ENCODE measurements at places on chromosomes 2 and 18.

- no peak for DNase-seq
Observed at GRCh38 chr2:203660465-203660864, 46.0 kb upstream of the CD28 start.

DNA sequence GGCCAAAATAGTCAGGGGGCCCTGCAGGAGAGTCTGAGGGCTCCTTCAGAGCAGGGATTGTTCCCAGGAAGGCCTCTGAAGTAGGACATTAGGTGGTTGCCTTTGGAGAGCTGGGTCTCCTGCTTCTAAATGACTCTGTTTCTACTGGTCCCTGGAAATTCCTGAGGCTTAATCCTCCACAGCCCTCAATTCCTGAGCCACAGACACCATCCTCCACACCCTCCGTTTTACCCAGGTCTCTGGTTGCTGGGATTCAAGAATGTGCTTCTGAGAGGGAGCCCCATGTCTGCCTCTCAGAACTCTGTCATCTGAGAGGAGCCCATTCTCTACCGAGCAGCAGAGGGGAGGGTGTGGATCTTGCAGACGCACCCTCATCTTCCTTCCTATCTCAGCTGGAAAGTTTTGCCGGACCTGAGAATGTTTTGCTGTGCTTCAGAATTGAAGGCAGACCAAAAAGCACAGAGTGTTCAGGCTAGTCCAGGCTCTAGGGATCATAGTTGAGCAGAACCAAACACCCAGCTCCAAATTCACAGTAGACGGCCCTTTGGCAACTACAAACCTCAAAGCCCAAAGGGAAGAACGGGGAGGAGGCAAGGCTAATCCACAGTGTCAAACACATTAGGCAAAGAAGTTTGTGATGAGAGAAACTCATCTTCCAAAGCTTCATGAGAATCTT, 8.1 kb downstream of the VIT start:
- DNase-seq: no peak

DNA sequence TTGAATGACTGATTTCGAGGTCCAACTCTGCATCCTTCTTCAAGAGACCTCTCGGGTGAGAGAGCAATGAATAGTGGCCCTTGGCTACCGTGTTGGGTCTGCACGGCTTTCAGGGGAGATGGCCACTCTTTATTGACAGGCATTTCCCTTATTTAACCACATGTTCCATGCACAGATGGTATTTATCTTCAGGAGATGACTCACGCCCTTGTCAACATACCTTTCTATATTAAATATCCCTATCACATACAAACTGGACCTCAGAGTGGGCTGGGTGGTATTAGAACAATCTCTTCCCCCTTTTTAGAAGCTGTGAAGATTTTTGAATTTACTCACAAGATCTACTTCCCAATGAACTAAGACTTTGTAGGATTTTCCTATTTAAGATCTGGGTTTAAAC, 109.6 kb upstream of the CDC42EP3 start:
- DNase-seq: peak; percentile 92

GRCh38 chr2:238240757-238241711, 1.2 kb upstream of the HES6 start:
- DNase-seq: no peak

DNA sequence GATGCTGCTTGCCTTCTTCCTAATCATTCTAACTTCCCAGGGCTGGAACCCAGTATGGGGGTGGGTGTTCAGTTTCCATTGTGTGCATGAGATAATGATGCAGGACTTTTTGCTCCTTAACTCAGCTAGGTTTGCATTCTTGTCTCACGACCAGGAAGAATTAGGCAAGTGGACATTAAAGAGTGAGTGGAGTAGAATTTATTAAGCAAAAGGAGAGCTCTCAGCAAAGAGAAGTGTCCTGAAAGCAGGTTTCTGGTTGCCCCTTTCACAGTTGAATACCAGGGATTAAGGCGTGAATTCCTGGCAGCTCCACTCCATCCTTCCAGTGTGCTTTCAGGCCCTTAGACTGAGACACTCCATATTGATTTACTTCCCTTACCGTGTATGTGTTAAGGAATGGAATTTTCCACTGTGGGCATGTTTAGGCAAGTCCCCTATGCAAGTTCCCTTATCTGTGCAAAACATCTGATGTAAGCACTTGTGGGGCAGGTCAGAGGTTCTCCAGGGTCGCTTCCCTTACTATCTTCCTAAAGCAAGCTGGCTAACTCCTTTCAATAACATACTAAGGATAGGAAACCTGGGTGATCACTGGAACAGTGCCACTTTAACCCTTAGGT, 126.5 kb downstream of the GPR39 start:
- DNase-seq: peak; percentile 7

DNA sequence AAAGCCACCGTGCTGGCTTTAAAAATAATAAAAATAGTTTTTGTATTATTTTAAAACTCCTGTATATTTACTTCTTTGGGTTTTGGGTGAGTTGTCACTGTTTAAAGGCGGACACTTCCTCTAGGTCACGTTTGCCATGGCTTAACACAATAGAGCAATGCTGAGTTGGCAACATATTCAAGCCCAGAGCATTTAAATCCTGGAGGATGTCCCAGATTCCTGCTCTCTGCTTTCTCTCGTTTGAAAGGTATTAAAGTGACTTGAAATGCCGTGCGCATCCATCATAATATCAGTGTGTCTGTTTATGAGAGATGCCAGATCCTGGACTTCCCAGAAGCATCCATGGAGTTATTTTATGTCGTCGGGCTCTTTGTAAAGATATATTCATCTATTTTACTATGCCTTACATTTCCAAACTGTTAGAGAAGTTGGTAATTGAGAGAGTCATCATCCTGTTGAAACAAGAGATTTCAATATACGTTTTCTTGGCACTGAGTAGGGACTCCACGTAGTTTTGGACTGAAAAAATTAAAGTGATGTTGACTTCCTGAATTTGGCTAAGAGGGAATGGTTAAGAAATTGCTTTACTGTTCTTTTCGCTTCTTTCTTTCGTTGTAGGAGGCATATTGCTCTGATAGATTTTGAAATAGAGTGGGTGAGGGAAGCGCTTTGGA, 150.6 kb downstream of the ZNF236 start:
- no peak for DNase-seq

GRCh38 chr2:237035781-237036475, 49.8 kb upstream of the COPS8 start:
- no peak for DNase-seq

DNA sequence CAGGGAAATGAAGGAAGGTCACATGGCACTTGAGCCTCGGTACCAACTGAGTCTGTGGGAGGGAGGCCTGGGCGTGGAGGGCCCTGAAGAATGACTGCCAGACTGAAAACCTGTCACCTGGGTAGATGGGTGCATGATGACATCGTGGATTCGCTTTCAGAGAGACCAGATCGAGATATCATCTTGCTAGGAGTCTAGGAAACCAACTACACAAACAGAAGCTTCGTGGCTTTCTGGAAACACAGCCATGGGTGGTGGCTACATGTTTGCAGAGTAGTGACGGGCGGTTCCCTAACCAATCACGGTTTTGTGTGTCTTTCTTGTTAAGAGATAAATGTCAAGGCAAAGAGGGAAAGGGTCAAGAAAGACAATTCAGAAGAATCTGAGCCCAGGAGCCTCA, 155.0 kb downstream of the EIPR1 start:
- DNase-seq: no peak

- peak; percentile 62 for DNase-seq
Observed at GRCh38 chr2:7180638-7181370, 263.6 kb downstream of the RNF144A start.

DNA sequence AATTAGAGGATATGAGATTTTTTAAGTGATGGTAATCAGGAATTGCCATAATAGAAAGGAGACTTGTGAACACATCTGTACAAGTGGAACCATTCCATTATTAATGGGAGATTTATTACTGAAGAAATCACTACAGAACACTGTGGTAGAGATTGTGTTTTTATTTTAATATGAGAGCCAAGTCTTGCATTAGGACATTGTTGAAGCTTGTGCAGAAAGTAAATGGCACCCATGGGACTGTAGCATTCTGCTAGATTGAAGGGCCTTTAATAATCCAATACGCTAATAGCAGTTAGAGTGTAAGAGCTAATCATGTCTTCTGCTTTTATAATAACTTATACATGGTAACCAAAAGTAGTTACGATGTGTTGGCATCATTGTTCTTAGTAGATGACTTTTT, 83.6 kb downstream of the VRK2 start:
- DNase-seq: no peak

GRCh38 chr2:208189810-208190503, at the start of gene C2orf80:
Gene C2orf80 (minus strand): TSS chr2:208190030. CDS start chr2:208186986, 3,044 bp downstream.
- no peak for DNase-seq

DNA sequence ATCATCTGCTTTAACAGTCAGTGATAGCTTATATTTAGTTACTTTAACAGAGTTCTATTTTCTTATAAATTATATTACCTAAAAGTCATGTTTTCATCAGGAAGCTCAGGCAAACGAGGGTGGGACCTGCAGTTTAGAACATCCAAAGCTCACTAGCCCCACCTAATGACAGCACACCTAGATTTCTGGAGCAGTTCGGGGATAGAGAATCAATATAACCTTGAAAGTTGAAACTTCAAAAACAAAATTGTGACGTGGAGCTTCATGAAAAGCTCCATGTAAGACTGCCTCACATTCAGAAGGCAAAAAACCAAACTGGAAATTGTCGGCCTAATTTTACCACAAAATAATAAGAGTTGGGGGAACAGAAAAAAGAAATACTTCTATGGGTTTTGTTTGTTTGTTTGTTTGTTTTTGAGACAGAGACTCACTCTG, 185.9 kb upstream of the CCDC150 start:
- DNase-seq: peak; percentile 52

- peak; percentile 86 for DNase-seq
Observed at GRCh38 chr18:6482198-6482977, 67.7 kb upstream of the L3MBTL4 start.

GRCh38 chr2:46298522-46299353, 1.5 kb downstream of the EPAS1 start:
- peak; percentile 35 for DNase-seq

GRCh38 chr2:164600763-164601162, 20.5 kb downstream of the GRB14 start:
- no peak for DNase-seq

GRCh38 chr18:13035249-13035914, 44.2 kb downstream of the CEP192 start:
- peak; percentile 36 for DNase-seq

- no peak for DNase-seq
Observed at GRCh38 chr2:230267556-230267955, 42.0 kb downstream of the SP140 start.

- peak; percentile 51 for DNase-seq
Observed at GRCh38 chr2:25491003-25491696, 149.4 kb upstream of the DNMT3A start.

DNA sequence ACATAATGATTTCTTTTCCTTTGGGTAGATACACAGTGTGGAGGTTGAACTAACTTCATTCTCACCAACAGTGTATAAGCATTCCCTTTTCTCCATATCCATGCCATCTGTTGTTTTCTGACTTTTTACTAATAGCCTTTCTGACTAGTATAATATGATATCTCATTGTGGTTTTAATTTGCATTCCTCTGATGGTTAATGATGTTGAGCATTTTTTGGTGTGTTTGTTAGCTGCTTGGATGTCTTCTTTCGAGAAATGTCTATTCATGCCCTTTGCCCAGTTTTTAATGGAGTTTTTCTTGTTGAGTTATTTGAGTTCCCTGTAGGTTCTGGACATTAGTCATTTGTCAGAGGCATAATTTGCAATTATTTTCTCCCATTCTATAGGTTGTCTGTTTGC, 59.8 kb downstream of the MARCHF4 start:
- peak; percentile 52 for DNase-seq

- no peak for DNase-seq
Observed at GRCh38 chr18:58715540-58715939, 44.3 kb downstream of the MALT1 start.

- no peak for DNase-seq
Observed at GRCh38 chr18:22060361-22060760, 109.0 kb upstream of the GATA6 start.

GRCh38 chr2:202261531-202261930, 4.0 kb upstream of the NOP58 start:
- no peak for DNase-seq

DNA sequence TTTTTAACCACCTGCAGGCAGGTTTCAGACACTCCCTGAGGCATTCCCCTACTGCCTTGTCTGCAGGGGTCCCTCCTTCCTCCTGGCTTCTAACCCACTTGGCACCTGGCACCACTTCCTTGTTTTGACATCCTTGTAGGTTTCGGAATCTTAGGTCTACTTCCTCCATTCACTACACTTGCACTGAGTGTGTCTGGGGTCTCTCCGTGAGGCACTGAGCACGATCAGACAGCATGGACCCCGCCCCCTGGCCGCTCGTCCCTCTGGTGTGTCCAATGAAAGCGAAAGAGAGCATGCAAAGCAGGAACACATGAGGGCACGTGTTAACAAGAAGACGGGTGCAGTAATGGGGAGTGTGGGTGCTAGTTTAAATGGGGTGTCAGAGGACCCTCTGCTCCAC, 63.8 kb downstream of the HAUS1 start:
- DNase-seq: no peak

GRCh38 chr2:12534646-12535263, 182.0 kb upstream of the TRIB2 start:
- peak; percentile 99 for DNase-seq

DNA sequence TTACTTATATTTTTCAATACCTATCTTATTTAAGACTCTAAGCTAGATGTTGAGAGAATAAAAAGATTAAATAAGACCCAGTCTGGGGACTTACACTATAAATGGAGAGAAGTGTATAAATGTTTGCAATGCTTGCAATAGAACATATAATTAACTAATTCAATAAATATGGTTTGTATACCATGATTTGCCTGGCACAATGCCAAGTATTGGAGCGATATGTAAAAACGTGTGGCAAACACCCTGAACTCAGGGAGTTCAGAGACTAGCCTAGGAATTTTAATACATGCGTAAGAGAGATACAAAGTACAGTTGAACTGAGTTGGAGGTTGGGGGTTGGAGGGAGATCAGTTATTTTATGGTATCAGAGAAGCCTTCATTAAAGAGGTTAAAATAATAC, 251.8 kb upstream of the DDX18 start:
- DNase-seq: no peak

- DNase-seq: no peak
Observed at GRCh38 chr18:51188024-51188701, 9.3 kb downstream of the MEX3C start.

GRCh38 chr2:28434600-28434989, 41.9 kb downstream of the FOSL2 start:
- no peak for DNase-seq

DNA sequence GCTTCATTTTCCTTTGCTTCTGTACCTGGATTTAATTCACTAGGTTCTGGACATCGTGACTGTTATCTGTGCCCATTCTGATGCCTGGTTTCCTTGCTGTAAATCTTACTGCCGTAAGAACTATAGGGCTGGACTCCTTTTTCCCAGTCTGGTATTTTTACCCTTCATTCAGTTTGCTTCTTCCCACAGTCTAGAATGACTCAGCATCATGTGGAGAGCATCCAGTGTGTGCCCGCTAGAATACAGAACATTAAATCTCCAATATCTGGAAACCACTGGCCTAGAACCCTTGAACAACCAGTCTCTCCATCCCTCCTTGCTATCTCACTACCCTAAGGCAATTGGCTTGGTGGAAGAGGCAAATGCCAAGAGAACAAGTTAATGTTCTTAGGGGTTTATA, 1075.4 kb upstream of the ZEB2 start:
- peak; percentile 14 for DNase-seq

Data from fibroblast of skin of right quadriceps (primary cell).